ENCODE measurements at places on chromosomes 3 and 15.

DNA sequence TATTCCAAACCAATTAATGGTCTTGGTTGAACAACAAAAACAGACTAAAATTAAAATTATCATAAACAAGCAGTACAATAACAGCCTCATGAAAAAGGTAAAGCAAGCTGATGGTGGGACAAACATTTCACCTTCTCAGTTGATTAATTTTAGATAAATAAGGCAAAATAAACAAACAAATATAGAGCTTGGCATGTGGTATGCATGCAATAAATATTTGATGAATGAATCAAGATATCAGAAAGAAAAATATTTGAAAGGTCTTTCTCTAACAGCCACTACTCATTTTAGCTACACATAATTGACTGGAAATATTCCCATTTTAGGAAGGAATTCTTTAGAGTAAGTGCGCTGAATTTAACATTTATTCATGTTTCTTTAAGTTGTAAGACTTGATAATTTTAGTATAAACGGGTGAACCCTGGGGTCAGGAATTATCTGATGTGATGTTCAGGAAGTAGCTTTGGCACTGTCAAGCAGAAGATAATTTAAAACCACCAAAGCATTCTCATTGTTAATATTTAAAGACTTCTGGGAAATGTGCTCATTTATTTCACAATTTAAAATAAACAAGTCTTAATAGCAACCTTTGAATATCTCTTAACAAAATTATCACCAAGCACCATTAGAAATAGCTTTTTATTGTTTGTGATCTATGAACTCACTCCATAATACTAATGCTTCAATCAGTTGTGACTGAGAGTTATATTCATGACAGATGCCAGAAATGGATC, 372.3 kb upstream of the TGFBR2 start:
- no peak for DNase-seq

DNA sequence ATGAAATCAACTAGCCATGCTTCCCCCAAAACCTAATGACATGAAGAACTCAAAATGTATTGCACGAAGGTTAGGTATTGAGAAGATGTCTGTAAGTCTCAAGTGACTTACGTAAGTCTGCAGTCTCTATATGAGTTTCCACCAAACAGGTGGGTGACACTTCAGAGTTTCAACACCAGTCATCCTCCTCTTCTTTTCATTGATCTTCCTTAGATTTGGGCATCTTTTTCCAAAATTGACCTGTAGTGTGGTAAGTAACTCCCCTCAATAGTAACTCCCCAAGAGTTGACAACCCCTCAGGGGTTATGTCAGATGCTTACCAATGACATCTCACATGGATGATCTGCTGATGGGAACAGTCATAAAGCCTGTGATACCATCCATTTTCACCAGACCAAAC, 46.1 kb downstream of the GPR176 start:
- no peak for DNase-seq

DNA sequence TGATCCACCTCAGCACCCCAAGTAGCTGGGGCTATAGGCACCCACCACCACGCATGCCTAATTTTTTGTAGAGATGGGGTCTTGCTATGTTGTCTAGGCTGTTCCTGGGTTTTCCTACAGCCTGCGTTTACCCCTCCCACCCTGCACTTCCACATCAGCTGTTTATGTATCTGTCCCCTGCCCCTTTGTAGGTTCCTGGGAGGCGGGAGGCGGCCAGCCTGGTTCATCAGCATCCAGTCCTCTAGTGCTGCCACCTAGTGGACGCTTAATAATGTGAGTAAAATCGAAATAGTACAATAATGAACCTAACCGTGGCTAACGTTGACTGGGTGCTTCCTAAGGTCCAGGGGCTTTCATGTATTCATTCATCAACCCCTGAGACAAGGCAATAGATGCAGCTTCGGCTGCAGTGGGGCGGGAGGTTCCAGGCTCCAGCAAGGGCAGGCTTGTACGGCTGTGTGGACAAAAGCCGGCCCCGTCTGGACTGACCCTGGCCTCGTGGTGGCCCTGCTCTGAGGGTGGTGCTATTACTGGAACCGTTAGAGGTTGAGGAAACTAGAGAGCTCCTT, 1.2 kb upstream of the LCTL start:
- peak; percentile 9 for DNase-seq

- no peak for DNase-seq
Measured at GRCh38 chr3:31713816-31714215, 181.1 kb downstream of the STT3B start.

DNA sequence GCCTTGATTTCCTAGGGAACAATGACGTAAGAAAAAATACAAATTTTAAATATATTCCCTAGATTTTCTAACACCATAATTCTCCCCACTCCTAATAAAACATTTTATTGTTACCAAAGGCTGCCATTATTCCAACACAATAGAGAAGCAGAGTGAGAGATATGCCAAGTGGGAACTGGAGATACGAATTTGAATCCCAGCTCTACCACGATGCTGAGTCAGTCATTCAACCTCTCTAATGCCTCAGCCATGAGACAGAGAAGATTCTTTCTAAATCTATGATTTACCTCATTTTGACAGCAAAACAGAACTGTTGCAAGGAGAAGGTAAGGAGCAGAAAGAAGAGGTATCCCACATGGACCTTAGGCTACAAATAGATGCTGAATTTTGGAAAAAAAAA, 112.5 kb downstream of the IGF2BP2 start:
- no peak for DNase-seq

- DNase-seq, result no peak
Measured at GRCh38 chr3:32411442-32411841, 19.8 kb downstream of the CMTM7 start.

- DNase-seq, result no peak
Measured at GRCh38 chr15:63069616-63070090, 27.1 kb downstream of the TPM1 start.

DNA sequence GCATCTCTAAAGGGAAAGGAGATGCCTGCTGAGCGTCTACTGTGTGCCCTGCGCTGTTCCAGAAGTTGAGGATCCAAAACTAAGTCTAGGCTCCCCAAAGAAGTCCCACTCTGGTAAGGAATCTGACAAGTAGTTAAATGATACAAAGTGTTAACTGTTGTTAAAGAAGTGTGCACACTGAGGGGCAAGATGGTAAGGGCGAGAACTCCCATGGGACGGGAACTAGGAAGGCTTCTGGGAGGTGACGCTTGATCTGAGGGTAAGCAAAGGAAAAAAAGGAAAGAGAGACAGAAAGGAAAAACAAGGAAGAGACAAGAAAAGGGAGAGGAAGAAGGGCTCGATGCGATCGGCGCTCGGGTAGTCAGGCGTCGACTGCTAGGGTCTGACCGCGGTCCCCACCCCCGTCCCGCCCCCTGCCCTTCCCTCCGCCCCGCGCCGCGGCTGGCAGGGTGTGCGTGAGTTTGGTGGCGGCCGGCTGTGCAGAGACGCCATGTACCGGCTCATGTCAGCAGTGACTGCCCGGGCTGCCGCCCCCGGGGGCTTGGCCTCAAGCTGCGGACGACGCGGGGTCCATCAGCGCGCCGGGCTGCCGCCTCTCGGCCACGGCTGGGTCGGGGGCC, at the start of gene LACTB:
LACTB (plus strand) TSS at position 480 of the 620 bp plus-strand sequence; CDS start at position 491, 11 bp downstream.
- peak; percentile 43 for DNase-seq
